ENCODE measurements at places on chromosomes 1 and 21. TPM values are rescaled to one million over a fixed set of nuclear protein-coding genes. Genes with fewer than 3 reads are reported as not detected.
A peak's percentile ranks its signal among the peaks of the same experiment; 100 is the strongest.

The TENT5C gene
- 13.7 TPM for total RNA-seq

The VWA5B1 gene
- 0.09 TPM for total RNA-seq

The OLFML3 gene
- total RNA-seq = 43.5 TPM

The DESI2 gene
- 53.1 TPM for total RNA-seq

The GSTM1 gene
- not detected for total RNA-seq

The NIBAN1 gene
- total RNA-seq = 33.3 TPM

The SMCP gene
- total RNA-seq = not detected

The INSRR gene
- not detected for total RNA-seq

GRCh38 chr1:21674957-21675356, 5.8 kb upstream of the RAP1GAP start:
- peaks cover 32% of the 10 kb centered on the region for H3K36me3 ChIP-seq
- H3K4me3 ChIP-seq = no peak overlapping the region

- no peaks in the 10 kb centered on the region for H3K4me1 ChIP-seq
- no peak overlapping the region for H3K27ac ChIP-seq
- H3K27me3 ChIP-seq = no peaks in the 10 kb centered on the region
- H3K4me3 ChIP-seq = no peak overlapping the region
Observed at GRCh38 chr1:86965012-86965826, 50.8 kb downstream of the HS2ST1 start.

- H3K27me3 ChIP-seq = no peaks in the 10 kb centered on the region
- no peak overlapping the region for H3K4me3 ChIP-seq
- H3K4me1 ChIP-seq = no peaks in the 10 kb centered on the region
- H3K36me3 ChIP-seq = peaks cover 37% of the 10 kb centered on the region
Observed at GRCh38 chr1:9753121-9753531, 70.6 kb downstream of the CLSTN1 start.

- no peak overlapping the region for H3K27ac ChIP-seq
- no peak overlapping the region for H3K4me3 ChIP-seq
- H3K27me3 ChIP-seq = no peaks in the 10 kb centered on the region
- H3K4me1 ChIP-seq = no peaks in the 10 kb centered on the region
- DNase-seq = no peak
Observed at GRCh38 chr21:21183092-21183491, 184.9 kb downstream of the NCAM2 start.

DNA sequence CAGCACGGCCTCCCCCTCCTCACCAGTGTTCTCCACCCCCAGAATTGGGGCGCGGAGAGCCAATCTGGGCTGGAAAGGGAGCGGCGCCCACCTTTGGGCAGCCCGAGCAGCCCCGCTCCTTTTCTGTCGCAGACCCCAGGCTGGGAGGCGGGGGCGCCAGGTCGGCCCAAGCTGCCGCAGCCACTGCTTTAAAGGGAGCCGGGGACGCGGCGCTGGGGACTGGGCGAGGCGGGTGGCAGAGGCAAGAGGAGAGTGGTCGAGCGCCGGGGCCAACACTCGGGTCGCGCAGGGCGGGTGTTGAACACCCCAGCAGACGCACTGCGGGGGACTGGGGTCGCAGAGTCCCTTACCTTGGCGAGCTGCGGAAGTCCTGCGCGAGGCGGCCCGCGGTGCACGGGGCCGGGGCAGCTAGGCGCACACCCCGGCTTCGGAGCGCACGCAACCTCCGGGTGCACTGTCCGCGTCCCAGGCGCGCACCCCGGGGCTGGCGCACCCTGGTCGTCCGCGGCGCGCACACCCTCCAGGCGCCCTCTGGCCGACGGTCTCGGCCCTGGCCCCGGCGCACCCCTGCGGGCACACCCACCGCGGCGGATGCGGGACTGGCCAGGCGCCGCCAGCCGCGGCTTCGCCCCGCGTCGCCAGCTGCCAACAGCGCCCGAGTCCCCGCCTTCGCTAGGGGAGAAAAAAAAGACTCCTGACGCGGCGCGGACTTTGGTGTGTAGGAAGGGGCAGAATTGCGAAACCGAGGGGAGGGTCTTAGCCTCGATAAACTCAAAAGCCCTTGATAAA, at the start of gene KANK4:
TSS of gene KANK4 (minus strand) at position 679 of the 789 bp plus-strand sequence. CDS start 37,870 bp downstream, outside the sequence.
- peaks cover 13% of the 10 kb centered on the region for H3K27me3 ChIP-seq
- DNase-seq = no peak

- H3K36me3 ChIP-seq = no peaks in the 10 kb centered on the region
- no peak overlapping the region for H3K4me3 ChIP-seq
- H3K27ac ChIP-seq = no peak overlapping the region
- H3K4me1 ChIP-seq = no peaks in the 10 kb centered on the region
Observed at GRCh38 chr1:221022331-221022730, 143.1 kb downstream of the HLX start.

- no peaks in the 10 kb centered on the region for H3K27me3 ChIP-seq
- peak overlapping the region; percentile 98 for H3K4me3 ChIP-seq
- peak overlapping the region; percentile 94 for H3K27ac ChIP-seq
Observed at GRCh38 chr1:224183591-224184312, 712 bp downstream of the DEGS1 start.

GRCh38 chr1:89822999-89823628, 2.3 kb downstream of the LRRC8D start:
- no peaks in the 10 kb centered on the region for H3K27me3 ChIP-seq
- DNase-seq = no peak
- H3K27ac ChIP-seq = no peak overlapping the region
- H3K36me3 ChIP-seq = no peaks in the 10 kb centered on the region

DNA sequence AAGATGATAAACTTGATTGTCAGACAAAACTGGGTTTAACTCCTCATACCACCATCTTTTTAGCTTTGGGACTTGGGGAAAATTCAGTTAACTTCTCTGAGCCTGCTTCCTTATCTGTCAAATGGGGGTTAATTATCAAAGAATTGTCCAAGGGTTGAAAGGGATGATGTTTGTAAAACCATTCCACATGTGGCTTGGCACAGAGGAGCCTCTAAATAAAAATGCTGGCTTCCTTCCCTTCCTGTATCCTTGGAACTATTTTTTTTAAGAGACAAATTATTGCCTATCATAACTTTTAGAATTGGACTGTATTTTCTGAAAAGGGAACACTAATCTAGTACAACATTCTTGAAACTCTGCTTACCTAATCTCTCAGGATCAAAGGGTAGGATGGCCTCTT, 143.4 kb upstream of the USP24 start:
- H3K27me3 ChIP-seq = no peaks in the 10 kb centered on the region
- H3K36me3 ChIP-seq = no peaks in the 10 kb centered on the region
- no peak for DNase-seq
- no peak overlapping the region for H3K27ac ChIP-seq
- H3K4me1 ChIP-seq = no peaks in the 10 kb centered on the region
- no peak overlapping the region for H3K4me3 ChIP-seq

DNA sequence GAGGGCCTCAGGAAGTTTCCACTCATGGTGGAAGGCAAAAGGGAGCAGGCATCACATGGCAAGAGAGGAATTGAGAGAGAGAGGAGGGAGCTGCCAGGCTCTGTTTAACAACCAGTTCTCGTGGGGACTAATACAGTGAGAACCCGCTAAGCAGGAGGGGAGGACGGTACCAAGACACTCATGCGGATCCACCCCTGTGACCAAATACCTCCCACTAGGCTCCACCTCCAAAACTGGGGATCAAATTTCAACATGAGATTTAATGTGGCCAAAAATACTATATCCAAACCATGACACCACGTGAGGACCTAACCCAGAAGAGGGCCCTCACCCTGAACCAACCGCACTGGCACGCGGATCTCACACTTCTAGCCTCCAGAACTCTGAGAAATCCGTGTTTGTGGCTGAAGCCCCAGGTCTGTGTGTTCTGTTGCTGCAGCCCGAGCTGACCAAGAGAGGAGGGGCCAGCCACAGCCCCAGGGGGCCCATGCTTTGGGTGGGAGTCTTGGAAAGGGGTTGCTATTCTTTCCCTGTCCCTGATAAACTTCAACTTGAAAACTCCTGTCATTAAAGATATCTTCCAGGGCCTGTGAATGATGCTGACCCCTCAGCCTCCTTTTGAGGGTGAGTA, 32.0 kb downstream of the TRIM67 start:
- DNase-seq = no peak
- no peak overlapping the region for H3K27ac ChIP-seq
- no peaks in the 10 kb centered on the region for H3K36me3 ChIP-seq
- H3K27me3 ChIP-seq = no peaks in the 10 kb centered on the region
- H3K4me3 ChIP-seq = no peak overlapping the region

- no peak overlapping the region for H3K27ac ChIP-seq
- peaks cover 5% of the 10 kb centered on the region for H3K4me1 ChIP-seq
- no peaks in the 10 kb centered on the region for H3K36me3 ChIP-seq
- no peaks in the 10 kb centered on the region for H3K27me3 ChIP-seq
- DNase-seq = no peak
- peak overlapping the region; percentile 19 for H3K4me3 ChIP-seq
Observed at GRCh38 chr1:91282695-91283420, 121.8 kb downstream of the HFM1 start.

- no peaks in the 10 kb centered on the region for H3K36me3 ChIP-seq
- no peaks in the 10 kb centered on the region for H3K4me1 ChIP-seq
- DNase-seq = no peak
- no peak overlapping the region for H3K4me3 ChIP-seq
Observed at GRCh38 chr1:160107512-160107911, 8.0 kb upstream of the ATP1A2 start.

GRCh38 chr1:10056599-10056987, 23.8 kb downstream of the UBE4B start:
- no peaks in the 10 kb centered on the region for H3K36me3 ChIP-seq
- no peak overlapping the region for H3K4me3 ChIP-seq
- no peak overlapping the region for H3K27ac ChIP-seq
- H3K27me3 ChIP-seq = no peaks in the 10 kb centered on the region
- no peak for DNase-seq
- H3K4me1 ChIP-seq = peaks cover 18% of the 10 kb centered on the region

- no peak overlapping the region for H3K4me3 ChIP-seq
- DNase-seq = no peak
- no peak overlapping the region for H3K27ac ChIP-seq
- H3K4me1 ChIP-seq = peaks cover 11% of the 10 kb centered on the region
- no peaks in the 10 kb centered on the region for H3K27me3 ChIP-seq
Observed at GRCh38 chr1:167676916-167677848, 44.6 kb upstream of the MPZL1 start.

GRCh38 chr1:9825093-9826074, 1.6 kb upstream of the CLSTN1 start:
- peak; percentile 75 for DNase-seq
- H3K4me3 ChIP-seq = peak overlapping the region; percentile 79
- H3K27ac ChIP-seq = peak overlapping the region; percentile 7
- no peaks in the 10 kb centered on the region for H3K27me3 ChIP-seq
- no peaks in the 10 kb centered on the region for H3K36me3 ChIP-seq
- H3K4me1 ChIP-seq = peaks cover 25% of the 10 kb centered on the region

DNA sequence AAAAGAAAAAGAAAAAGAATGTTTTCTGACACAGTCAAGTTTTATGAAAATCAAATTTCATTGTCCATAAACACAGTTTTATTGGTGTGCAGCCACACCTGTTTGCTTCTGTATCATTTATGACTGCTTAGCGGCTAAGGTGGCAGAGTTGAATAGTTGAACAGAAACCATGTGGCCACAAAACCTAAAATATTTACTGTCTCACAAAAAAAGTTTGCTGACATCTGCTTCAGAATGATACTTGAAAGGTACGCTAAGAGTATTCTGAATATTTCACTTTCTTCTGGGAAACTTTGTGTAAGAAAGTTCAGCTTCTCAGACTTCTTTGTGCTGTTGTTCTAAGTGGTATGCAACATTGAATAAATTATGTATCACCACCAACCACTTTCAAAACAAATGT, 6.2 kb downstream of the KCNK1 start:
- peaks cover 6% of the 10 kb centered on the region for H3K27me3 ChIP-seq
- DNase-seq = no peak
- no peaks in the 10 kb centered on the region for H3K4me1 ChIP-seq
- H3K4me3 ChIP-seq = no peak overlapping the region
- no peaks in the 10 kb centered on the region for H3K36me3 ChIP-seq

DNA sequence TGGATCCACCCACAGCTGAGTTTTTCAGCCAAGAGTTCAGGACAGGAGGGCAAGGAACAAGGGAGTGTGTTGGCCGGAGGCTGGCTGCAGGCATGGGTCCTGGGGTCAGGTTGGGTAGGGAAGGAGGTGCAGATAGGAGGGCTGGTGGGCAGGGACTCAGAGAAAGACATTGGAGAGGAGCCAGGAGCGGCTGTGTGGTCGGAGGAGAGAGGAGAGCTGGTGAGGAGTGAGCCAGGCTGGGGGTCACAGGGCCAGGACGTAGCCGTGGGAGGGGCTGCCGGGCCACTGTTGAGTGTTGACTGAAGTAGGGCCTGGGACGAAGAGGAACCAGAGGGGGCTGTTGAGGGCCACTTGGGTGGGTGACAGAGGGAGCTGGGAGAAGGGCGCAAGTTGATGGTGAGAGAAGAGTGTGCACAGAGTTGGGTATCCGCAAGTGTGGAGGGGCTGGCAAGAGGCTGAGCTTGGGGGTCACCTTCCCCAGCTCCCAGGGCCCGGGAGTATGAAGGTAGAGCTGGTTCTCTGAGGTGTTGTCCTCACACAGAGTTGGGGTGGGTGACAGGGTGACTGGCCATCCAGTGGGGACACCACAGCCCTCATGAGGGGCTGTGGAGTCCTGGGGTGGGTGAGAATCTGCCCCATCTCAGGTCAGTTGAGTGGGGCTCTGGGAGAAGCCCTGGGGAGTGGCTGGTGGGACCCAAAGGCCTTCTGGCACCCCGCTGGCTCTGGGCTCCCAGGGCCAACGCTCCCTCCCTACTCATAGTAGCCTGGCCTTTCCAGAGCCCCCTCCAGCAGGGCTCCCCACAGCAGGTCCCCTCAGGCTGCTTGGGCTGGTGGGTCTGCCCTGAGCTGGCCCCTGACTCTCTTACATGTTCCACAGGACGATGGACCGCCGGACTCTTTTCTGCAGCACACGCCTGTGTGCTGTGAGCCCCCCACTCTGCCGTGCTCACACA, 21.9 kb downstream of the PODN start:
- no peaks in the 10 kb centered on the region for H3K27me3 ChIP-seq
- no peak overlapping the region for H3K27ac ChIP-seq
- no peak overlapping the region for H3K4me3 ChIP-seq
- H3K4me1 ChIP-seq = no peaks in the 10 kb centered on the region
- H3K36me3 ChIP-seq = no peaks in the 10 kb centered on the region

DNA sequence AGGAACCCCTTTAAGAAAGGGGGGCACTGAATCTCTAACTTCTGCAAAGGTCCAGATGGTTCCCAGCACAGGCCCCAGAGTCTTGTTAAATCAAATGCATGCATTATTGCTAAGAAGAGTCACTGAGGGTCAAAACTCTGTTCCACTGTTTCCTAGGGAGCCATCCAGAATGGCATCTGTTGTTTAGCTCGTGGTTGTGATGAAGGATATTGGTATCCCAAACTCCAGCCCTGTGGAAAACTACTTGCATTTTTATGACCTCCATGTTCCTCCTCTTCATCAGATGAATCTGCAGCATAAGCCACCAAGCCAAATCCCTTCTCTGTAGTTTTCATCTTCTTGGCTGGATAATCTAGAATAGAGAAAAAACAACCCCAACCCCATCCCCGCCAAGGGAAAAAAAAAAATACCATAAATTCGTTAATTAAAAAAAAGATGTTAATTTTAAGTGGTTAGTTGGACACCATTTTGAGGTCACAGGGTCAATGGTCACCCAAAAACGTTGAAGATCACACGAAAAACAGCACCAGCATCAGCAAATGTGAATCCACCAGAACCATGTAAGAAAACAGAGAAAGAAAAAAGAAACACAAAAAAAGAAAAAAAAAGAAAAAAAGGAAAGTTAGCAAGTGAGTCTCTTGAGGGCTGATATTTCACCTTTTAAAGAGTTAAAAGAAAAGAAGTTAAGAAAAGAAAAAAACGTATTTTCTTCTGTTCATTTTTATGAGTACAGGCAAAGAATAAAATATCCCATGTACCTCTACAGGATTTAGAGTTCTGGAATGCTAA, 3.0 kb upstream of the RIT1 start:
- no peak for DNase-seq
- H3K27me3 ChIP-seq = no peaks in the 10 kb centered on the region
- no peak overlapping the region for H3K27ac ChIP-seq
- no peak overlapping the region for H3K4me3 ChIP-seq
- peaks cover 22% of the 10 kb centered on the region for H3K4me1 ChIP-seq
